ENCODE measurements at places on chromosomes 12 and 14. TPM values are rescaled to one million over a fixed set of nuclear protein-coding genes. Genes with fewer than 3 reads are reported as not detected.

EPYC gene
- total RNA-seq = not detected

COPZ1 gene
- 38.0 TPM for total RNA-seq

DNA sequence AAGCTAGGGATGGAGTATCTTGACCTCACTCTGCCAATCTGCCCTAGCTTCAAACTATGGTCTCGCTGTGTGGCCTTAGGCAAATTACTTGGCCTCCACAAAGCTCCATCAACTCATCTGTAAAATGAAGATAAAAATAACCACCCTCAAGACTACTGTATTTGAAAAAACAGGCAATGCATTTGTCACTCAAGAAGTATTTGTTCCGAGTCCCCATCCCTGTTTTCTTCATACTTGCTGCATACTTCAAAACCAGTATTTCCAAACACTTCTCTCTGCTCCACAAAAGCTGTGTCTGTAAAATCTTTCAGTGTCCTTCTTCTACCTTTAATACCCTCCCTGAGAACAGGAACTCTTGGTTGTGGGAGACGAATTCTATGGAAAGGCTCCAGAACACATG lies 47.9 kb downstream of the GTF2A1 start:
- no peak for DNase-seq

- no peak for DNase-seq
Observed at GRCh38 chr14:76022991-76023390, 37.4 kb downstream of the IFT43 start.

- no peak for DNase-seq
Observed at GRCh38 chr12:75720812-75721641, 209.6 kb upstream of the KRR1 start.

GRCh38 chr14:55749201-55749812 lies 169.3 kb downstream of the KTN1 start:
- DNase-seq = no peak

DNA sequence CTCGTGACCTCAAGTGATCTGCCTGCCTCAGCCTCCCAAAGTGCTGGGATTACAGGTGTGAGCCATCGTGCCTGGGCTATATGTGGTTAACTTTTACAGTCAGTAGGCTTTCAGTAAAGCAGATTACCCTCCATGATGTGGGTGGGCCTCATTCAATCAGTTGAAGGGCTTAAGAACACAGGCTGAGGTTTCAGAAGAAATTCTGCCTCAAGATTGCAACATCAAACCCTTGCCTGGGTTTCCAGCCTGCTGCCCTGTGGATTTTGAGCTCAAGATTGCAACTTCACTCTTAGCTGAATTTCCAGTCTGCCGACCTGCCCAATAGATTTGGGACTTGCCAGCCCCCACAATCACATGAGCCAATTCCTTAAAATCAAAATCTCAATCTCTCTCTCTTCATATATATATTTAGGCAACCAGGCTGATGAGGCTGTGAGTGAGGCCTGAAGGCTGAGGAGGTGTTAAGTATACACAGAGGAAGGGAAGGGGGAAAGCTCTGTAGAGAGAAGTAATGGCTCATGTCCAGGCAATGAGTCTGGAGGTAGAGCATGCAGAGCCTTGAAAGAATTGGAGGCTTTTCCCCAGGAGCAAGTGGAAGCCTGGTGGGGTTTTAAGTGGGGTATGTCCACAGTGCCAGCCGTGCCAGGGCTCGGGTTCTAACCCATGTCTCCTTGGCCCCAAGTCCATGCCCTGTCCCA lies 33.3 kb upstream of the ACTN1 start:
- no peak for DNase-seq

GRCh38 chr14:56351861-56352260 lies 227.7 kb upstream of the TMEM260 start:
- DNase-seq = no peak

GRCh38 chr12:93197067-93197593 lies 180.6 kb upstream of the NUDT4 start:
- DNase-seq = no peak

GRCh38 chr12:110058875-110059615 lies 10.7 kb upstream of the C12orf76 start:
- DNase-seq = no peak
